ENCODE measurements at places on chromosomes 3 and 15.

DNA sequence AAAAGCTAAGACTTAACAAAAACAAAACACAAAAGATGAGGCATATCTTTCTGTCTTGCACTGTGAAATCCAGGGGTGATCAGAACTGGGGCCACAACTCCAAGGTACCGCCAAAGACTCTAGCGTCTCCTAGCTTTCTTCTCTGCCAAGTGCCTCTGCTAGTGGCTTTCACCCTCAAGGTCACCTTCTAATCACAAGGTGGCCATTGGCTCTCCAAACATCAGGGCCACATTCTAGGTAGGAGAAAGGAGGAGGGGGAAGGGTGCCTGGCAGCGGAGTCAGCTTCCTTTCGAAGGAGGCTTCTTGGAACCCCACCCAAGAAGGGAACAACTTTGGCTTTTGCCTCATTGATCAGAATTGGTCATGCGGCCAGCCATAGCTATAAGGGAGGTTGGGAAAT is 168.8 kb upstream of the SMAD3 start:
- no peak for DNase-seq

- no peak for DNase-seq
Measured at GRCh38 chr3:28278918-28279317, 37.5 kb downstream of the CMC1 start.

DNA sequence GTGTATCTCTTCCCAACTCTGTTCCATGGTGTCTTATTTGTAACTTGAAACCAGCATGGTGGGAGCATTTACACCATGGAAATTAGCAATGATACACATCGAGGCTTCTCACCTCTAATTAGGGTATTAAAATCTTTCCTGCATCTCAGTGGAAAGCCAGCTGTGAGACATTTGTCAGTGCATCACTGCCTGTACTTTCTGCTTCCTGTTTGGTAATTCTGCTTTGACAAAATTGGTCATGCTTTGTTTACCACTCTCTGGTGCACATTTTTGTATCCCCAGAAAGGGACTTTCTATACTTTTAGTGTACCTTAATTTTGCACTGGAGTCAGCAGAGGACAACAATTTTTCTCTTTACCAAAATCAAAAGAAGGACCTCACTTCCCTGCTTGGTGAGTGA is 402.1 kb downstream of the PDCD6IP start:
- no peak for DNase-seq

DNA sequence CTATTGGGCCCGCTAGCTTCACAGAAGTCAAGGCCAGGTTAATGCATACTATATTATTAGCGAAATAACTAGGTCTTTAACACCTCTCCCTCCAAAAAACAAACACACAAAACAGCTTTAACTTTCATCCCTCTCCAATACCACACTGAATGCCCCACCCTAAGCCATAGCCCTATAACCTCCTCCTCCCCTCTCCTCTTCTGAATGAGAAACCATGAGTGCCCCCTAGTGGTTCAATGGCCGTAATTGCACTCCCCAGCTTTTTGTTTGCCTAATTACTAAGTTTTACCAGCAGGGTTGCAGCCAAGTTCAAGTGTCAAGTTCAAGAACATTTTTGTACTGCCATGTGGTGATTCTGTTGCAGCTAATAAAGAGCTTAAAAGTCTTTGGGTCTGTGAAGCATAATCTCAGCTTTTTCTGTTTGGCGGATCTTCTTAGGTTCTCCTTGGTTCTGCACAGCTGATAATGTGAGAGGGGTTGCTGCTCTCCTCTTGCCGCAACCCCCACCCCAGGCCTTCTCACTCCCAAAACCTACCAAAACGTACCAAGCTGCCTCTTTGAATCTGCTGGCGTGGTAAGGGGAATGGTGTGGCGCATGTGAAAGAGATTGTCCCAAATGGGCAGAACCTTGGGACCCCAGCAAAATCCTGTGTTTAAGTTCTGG is 57.9 kb downstream of the RPL22L1 start:
- peak; percentile 33 for DNase-seq

- no peak for DNase-seq
Measured at GRCh38 chr3:135944831-135945230, 20.7 kb upstream of the PPP2R3A start.

DNA sequence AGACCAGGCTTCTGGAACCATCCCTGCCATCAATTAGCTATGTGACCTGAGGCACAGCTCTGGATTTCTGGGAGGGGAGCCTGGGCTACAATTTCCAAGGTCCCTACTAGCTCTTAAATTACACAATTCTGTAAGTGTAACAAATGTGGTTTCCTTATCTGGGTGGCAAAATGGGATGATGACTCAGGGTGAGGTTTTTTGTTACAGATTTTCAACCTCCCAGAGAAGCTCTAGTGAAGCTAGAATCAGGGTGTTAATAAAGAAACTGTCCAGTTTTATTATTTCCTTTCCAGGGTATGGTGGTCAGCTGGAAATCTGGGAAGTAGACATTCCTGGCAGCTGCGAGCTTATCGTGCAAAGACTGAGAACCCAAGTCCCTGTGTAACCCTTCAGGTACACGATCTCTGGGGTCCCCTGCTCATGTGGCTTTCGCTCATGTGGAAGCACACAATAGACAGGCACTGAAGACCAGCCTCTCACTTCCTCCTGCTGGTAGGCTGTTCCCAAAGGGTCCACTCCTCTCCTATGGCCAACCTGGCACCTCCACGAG is 7.3 kb downstream of the RAB27A start:
- no peak for DNase-seq

- DNase-seq, result no peak
Measured at GRCh38 chr3:45773714-45774449, 22.5 kb downstream of the SLC6A20 start.

DNA sequence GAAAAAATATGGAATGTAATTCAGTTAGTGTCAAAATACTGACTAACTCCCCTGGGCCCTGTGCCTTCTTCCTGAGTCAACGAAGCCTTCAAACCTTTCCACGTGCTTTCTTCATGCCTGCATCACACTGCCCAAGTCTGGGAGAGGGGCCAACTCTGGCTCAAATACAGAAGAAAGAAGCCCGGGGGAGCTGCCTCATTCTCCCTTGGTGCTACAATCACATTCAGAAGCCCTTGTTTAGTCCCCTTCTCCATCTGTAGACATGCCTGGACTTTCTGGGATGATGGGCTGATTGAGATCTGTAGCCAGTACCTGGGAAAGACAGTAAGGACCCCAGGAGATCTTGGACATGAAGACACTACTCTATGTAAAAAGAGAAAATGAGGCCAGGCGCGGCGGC is 77.8 kb upstream of the GSK3B start:
- DNase-seq, result no peak

- no peak for DNase-seq
Measured at GRCh38 chr3:124926426-124927101, 8.0 kb downstream of the MUC13 start.

Measured in D721Med (cell line).